ENCODE measurements at places on chromosomes 3 and 15. TPM values are rescaled to one million over a fixed set of nuclear protein-coding genes. Genes with fewer than 3 reads are reported as not detected.

The SLC15A2 gene
- total RNA-seq = 0.08 TPM

The SLC25A20 gene
- 12.9 TPM for total RNA-seq

The ARPIN gene
- total RNA-seq = 12.6 TPM

The TMEM158 gene
- 25.6 TPM for total RNA-seq

The CLDN18 gene
- total RNA-seq = not detected

The FBXW12 gene
- total RNA-seq = not detected

The ZNF385D gene
- not detected for total RNA-seq

The MINDY2 gene
- total RNA-seq = 4.3 TPM

The FAM3D gene
- not detected for total RNA-seq

The ATP8B4 gene
- total RNA-seq = 1.1 TPM

The PRR23E gene
- not detected for total RNA-seq

The TUSC7 gene
- total RNA-seq = not detected

The SCAPER gene
- 1.3 TPM for total RNA-seq

The SLC12A8 gene
- 1.6 TPM for total RNA-seq

The MUC4 gene
- not detected for total RNA-seq
